Brain microvascular endothelial cell (primary cell): ENCODE measurements at places on chromosomes 12 and 14.

DNA sequence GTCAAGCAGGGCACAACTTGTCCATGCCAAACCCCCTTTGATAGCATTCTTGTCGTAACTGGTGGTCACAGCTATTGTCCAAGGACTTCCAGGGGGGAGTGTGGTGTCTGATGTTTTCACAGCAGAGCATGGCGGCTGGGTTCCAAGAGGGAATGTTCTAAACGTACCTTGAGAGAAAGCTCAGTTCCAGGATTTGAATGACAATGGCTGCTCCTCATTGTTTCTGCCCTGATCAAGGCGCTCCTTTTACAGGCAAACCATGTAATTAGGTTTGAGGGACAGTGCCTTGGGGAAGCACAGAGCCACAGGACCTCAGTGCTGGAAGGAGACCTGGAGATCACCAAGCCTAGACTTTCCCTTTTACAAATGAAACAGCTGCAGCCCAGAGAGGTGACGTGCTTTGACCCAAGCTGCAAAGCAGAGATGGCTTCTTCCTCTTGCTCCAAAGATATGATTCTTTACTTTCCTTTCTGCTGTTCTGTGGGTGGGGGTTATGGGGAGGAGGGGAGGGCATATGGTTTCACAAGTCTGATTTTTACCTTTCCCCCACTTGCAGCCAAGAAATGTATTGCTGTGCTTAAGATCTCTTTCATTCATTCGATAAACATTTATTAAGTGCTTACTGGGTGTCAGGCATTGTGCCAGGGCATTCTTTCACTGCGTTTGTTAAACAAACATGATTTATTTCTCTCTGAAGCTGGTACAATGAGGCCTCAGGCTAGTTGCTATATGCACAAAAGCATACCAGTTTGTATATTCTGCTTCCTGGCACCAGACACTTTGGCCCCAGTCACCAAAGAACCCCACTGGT is 172.8 kb downstream of the KTN1 start:
- peak; percentile 47 for DNase-seq

DNA sequence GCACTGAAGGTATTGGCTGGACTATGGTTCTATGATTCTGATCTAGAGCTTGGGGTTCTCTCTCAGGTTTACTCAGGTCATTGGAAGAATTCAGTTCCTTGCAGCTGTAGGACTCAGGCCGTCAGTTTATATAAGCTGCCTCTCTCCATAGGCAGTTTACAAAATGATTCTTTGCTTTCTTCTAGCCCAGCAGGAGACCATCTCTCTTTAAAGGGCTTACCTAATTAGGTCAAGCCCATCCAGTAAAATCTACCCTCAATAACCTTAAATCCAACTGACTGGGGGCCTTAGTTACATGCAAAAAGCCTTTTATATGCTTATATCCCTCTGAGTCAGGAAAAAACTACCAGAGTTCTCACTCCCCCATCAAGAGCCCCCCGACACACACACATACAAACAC is 80.5 kb upstream of the GARIN6 start:
- no peak for DNase-seq

DNA sequence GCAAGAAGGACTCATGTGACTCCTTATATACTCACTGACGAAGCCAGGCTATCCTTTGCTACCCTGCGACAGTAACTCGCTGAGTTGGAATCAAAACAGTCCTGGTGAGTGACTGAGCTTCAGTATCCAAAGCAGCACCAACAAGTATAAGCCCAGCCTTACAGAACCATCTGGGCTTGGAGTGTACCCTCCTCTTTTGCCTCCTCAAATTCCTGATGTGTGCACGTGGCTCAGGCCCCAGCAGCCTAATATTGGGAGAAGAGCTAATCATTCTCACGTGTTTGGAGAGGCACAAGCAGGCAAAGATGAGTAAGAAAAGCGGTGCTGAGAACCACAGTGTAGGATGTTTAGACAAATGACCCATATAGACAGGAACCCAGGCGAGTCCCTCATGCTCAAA is 34.4 kb downstream of the PPTC7 start:
- DNase-seq: peak; percentile 41

DNA sequence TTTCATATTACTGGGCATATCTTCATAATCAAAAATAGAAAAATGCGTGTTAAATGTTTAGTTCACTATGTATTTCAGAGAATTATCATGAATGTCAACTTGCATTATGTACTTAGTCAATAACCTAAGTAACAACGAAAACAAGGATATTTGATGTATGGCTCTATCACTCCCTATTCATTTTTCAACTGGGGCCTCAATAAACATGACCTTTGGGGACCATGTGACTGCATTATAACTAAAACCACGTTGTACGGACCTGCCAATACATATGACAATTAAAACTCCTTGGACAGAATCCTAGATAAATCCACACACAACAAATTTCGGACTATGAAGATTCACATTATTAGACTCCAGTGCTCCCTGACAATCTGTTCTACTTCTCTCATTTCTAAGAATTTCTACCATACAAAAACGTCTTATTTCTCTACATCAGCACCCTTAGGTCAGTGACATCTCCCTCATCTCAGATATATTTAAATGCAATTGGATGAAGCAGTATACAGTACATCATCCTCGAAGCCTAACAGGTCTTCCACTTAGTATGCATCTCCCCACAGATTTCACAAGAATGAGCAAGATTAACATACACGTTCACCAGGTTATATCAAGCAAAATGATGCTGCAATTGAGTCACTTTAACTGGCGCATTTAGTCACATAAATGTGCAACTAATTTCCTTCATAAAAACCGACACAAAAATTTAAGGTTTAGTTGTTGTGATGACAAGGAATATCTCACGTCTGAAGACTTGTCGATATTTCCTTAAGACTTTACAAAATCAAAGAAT is 1.5 kb downstream of the UBE2N start:
- DNase-seq: no peak

DNA sequence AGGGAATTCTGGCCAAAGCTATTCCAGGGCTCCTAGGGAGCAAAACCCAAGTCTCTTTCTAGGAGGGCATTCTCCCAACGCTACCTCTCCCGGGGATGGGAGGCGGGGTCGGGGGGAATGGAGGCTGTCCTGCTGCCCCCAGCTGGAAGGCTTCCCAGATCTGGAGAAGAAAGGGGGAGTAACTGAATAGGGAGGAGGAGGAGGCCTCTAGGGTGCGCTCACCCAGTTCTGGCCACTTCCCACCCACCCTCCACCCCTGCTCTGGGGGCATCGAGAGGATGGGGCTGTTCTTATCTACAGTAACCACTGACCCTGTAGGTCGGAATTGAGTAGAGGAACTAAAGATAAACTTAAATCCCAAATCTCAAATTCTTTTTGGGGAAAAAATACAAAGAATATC is 579 bp upstream of the RNASE1 start:
- DNase-seq: no peak

DNA sequence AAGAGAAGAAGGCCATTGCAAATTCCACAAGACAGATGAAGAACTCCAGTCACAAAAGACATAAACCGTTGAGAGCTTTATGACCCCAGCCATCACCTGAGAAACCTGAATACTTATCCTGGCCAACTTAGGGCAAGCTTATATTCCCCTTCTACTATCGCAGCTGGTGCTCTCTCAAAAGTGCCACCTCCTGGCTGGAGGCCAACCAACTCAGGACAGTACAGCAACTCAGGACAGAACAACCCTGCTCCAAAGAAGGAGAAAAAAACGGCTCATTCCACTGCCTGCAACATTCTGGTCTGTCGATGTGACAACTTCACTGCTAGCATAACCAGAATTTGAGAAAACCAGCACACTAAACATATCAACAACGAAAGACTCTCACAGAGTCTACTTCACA is 9.7 kb upstream of the KRT6B start:
- DNase-seq: no peak

DNA sequence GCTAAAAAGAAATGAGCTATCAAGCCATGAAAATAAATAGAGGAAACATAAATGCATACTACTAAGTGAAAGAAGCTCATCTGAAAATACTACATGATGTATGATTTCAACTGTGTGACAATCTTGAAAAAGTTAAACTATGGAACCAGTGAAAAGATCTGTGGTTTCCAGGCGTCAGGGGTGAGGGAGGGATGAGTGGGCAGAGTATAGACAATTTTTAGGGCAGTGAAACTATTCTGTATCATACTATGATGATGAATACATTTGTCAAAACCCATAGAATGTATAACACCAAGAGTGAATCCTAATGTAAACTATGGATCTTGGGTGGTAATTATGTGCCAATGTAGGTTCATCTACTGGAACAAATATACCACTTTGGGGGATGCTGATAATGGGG is 21.3 kb downstream of the SPX start:
- DNase-seq: no peak
